ENCODE measurements at places on chromosomes 12 and 14.

GRCh38 chr14:80930836-80931389 lies 10.6 kb downstream of the CEP128 start:
- DNase-seq, result no peak

GRCh38 chr12:26122681-26123481 lies 2.0 kb downstream of the BHLHE41 start:
- peak; percentile 28 for DNase-seq

DNA sequence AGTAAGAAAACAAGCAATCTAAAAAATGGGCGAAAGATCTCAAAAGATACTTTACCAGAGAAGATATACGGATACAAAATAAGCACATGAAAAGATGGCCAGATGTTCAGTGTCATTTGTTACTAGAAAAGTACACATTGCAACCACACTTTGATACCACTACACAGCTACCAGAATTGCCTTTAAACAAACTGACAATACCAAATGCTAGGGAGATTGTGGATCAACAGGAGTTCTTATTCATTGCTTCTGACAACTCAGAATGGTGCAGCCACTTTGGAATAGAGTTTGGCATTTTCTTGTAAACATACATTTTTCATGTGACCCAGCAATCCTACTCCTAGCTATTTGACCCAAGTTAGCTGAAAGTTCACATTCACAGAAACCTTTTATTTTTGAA lies 136.3 kb downstream of the FUT8 start:
- DNase-seq, result no peak

DNA sequence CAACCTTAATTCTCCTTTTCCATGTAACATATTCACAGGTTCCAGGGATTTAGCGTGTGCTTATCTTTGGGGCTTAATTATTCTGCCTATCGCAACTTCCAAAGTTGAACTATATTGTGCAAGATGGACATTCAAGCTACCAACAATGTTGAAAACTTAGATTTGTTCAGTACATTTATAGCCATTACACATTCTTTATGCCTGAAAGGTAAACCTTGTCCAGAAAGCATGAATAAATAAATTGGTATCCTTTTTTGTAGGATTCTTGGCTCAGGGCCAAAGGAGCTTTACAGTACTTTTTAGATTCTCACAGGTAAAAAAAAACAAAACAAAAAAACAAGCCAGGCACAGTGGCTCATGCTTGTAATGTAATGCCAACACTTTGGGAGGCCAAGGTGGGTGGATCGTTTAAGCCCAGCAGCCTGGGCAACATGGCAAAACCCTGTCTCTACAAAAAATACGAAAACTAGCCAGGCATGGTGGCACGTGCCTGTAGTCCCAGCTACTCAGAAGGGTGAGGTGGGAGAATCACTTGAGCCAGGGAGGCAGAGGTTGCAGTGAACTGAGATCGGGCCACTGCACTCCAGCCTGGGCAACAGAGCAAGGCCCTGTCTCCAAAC lies 3.3 kb downstream of the C12orf56 start:
- no peak for DNase-seq

DNA sequence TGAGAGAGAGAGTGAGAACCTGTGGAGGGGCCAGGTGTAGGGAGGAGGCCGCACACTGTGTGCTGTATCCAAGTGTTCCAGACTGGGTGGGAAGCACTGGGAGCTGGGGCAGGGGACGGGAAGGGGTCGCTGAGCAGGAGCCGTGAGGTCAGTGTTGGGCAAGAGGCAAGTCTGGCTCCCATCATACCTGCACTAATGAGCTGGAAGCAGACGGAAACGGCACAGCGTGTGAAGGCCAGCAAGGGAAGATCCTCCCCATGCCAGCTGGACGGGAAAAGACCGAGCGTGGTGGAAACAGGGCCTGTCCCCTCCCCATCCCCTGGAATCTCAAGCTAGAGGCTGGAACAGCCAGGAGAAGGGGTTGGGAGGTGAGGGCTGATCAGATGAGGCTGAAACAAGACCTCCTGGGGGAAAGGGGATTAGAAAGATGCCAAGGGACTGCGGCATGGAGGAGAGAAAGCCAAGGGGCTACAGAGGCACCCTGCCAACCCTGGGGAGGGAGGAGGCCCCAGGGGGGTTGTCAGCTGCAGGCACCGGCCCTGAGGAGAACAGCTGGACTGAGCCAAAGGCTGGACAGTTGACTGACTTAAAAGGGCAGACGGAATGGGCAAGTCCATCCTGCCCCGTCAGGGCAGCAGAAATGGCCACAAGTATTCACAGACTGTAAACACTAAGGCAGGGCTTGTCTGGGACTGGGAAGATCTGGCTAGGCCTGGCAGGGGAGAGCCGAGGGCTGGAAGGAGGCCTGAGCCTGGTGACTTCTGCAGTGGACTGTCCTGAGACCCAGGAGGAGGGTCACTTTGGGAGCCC lies 19.0 kb upstream of the LTBP2 start:
- no peak for DNase-seq

DNA sequence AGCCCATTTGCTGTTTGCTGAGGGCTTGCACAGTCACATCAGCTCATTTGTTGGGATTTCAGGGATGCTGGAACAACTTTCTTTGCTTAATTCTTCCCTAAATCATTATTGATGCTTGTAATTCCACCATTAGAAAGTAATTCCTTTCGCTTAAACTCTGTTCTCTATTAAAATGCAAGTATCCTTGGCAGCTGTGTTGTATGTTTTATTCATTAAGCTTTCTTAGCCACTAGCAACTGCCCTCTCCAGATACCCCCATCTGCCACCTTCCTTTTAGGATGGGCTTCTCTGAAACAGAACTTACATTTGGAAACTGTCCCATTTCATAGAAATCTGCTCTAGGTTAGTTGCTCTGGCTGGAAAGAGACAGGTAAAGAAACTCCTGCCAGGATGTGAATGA lies 43.7 kb downstream of the ADCK1 start:
- no peak for DNase-seq

DNA sequence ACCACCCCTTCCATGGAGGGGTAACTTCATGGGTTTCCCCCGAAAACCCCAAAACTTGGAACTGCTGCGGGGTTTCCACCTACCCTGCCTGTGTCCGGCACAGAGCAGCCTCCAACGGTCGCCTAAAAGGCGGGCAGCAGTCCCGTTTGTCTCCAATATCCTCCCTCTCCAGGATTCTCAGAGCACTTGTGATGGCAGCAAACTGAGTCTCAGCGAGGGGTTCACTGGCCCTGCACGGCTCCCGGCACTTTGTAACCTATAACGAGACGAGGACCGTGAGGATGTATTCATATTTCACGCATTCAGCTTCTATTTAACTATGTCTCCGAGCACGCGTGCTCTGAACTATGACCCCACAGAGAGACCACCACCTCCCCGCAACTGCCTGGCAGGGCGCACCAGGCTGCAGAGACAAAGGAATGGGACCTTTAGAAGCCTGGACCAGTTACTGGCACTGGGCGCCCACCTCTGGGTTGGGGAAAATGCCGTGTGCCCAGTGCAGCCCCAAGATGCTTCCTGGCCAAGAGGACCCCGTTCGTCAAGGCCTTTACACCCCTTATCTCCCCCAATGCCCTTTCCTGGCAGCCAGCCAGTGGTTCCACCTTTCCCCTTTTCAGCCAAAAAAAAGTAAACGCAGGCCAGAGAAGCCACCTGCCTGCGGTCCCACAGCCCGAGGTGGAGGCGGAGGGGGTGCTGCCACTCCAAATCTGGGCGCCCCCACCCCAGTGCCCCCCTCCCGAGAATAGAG lies 173.1 kb upstream of the RTL1 start:
- no peak for DNase-seq

DNA sequence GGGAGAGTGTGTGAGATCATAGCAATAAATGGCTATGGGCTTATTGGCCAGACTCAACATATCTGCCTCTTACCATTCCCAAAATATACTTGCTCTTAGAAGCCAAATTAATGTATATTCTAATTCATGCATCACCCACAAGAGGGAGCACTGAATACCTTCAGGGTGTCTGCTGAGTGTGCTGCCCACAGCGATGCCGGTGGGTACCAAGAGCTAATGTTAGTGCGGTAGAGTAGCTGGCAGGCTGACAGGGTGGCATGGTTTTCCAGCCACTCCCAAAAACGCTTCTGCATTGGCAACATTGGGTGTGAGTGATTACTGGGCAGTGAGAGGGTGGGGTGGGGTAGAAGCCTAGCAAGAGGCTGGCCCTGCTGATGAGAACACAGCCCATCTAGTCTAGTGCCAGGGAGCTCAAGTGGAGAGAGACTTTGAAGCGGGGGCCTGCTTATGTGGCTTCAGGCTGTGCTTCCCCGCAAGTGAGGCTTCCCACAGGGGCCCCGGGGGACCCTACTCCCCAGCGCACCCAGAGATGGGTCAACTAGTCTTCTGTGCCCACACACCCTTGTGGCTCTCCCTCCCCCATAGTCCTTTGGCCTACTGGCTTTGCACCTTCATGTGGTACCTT lies 9.2 kb upstream of the PLEKHD1 start:
- DNase-seq, result peak; percentile 53

GRCh38 chr12:21644516-21644915 lies 13.1 kb downstream of the LDHB start:
- no peak for DNase-seq

DNA sequence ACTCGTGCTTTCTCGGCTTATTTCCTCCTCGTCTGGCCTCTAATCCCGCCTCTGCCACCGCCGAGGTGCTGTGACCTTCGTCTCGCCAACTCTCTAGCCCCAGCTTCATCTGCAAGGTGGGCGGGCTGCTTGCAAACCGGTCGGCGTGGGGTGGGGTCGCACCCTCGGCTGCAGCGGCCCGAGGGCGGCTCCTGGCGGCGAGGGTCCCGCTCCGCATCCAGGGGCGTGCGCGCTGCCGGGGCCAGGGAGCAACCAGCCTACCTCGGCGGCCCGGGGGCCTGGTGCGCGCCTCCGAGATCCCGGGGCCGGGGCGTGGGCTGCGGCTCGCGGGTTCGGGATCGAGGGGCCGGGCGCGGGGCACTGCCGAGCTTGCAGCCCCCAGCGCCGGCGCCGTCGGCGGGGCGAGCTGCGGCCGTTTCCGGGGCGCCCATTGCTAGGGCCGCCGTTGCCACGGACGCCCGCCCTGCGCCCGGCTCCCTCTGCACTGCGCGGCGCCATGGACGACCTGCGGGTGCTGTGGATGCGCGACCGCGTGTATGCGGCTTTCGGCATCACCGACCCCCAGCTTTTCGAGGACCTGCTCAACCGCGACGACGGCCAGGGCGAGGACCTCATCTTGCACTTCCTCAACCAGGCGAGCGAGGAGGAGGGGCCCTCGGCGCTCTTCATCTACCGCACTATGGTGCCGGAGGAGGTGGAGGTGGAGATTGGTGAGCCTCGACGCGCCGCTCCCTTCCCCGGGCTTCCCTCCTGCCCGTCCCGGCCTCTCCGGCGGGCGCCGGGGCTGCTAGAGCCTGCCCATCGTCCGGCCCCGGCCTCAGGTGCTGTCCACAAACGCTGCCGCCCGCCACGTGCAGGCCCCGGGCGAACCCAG lies at the start of gene DNAH10:
Gene DNAH10 (plus strand): TSS at position 461 of the 874 bp plus-strand sequence. CDS start 36 bp downstream, at position 497.
- no peak for DNase-seq

DNA sequence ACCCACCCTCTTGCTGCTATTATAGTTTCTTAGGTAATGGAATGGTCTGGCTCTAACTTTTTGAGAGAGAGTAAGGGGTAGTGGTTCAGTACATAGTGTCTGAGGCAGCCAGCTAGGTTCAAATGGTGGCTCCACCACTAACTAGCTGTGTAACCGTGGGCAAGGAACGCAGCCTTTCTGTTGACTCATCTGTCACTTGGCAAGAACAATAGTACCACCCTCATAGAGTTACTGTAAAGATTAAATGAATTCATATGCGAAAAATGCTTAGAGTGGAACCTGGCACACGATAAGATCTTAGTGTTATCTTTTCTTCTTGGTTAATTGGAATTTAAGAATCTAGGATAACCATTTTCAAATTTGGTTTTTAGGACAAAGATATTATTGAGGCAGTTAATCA lies 14.0 kb downstream of the CCDC62 start:
- DNase-seq, result no peak

GRCh38 chr12:57535764-57536596 lies 11.0 kb downstream of the DCTN2 start:
- no peak for DNase-seq

GRCh38 chr12:68118096-68118755 lies 41.3 kb downstream of the IFNG start:
- no peak for DNase-seq

GRCh38 chr12:2386566-2386965 lies 333.8 kb downstream of the CACNA1C start:
- no peak for DNase-seq

- no peak for DNase-seq
Measured at GRCh38 chr12:45774508-45775162, 45.1 kb downstream of the ARID2 start.

DNA sequence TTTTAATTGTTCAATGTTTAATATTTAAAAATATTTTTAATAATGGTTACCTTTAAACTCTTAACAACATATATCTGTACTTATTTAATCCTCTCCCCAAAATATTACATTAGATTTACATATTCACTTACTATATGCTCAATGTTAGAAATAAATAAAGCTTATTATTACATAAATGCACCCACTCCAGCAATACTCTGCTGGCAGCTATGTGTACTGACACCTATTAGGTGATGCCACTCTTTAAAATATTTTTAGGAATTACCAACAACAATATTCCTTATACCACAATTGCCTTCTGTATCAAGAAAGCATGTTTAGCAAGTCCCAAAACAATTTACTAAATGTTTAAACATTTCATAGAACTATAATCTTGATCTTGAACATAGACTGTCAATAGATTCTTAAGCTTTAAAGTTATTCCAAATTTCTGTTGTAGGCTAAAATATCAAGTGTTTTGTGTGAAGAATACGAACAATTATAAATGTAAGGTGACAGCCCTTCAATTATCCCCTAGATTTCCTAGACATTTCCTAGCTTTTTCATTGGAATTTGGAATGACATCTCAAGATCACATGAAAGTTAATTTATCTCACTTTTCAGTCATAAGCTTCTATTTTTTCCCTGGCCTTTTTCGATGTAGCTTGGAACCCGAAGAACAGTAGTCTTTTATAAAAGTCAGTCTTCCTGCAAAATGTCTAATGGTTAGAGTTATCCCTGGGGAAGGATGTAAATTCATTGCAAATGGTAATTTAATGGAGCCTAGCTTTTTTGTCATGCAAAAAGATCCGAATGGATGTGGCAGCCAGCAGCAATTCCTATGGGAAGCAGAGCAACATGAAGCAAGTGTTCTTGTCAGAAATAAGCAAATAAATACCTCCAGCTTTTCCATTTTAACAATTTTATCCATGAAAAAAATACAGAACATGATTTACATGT lies 907.5 kb upstream of the ATXN7L3B start:
- DNase-seq, result no peak

- DNase-seq, result peak; percentile 95
Measured at GRCh38 chr14:31456841-31457664, at the start of gene DTD2. Gene DTD2, minus strand, starts transcription at chr14:31457506. Its CDS starts 113 bp downstream, at chr14:31457393.

DNA sequence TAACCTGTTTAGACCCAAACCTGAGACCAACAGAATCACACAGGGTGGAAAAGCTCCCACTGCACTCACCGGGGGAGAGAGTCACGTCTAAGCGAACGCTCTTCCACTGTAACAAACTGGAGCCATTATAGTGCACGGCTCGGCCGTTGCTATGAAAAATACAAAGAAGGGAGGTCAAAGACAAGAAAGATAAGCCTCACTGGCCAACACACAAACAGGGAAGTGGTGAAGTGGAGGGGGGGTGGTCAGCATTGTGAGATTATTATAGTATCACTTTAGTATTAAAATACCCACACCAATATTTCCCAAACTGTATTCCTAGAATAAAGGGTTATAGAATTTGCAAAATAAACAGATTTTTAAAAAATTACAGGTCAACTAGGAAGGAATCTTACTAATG lies 90.9 kb downstream of the TRAFD1 start:
- DNase-seq, result no peak

All from HEK293T (cell line).